ENCODE measurements at places on chromosomes 13 and 19. TPM values are rescaled to one million over a fixed set of nuclear protein-coding genes. Genes with fewer than 3 reads are reported as not detected.

- no peak for DNase-seq
These were observed 129.4 kb downstream of the PCDH9 start for GRCh38 chr13:67100730-67101129.

DNA sequence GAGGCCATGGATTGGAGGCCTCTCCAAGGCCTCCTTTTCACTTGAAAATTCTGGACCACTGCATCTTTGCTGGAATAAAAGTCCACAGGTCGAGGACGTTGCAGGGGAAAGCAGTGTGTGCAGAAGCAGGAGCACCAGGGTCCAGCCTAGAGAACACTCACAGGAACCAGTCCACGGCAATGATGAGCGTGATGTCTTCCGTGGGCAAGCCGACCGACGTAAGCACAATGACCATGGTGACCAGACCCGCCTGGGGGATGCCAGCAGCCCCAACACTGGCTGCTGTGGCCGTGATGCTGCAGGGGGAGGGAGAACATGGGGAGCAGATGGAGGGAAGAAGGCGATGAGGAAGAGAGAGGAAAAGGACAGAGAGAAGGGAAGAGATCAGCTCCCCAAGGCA is 11.5 kb downstream of the OR7C2 start:
- no peak for DNase-seq

GRCh38 chr19:33390101-33390907 is 16.8 kb downstream of the CEBPG start:
- no peak for DNase-seq

DNA sequence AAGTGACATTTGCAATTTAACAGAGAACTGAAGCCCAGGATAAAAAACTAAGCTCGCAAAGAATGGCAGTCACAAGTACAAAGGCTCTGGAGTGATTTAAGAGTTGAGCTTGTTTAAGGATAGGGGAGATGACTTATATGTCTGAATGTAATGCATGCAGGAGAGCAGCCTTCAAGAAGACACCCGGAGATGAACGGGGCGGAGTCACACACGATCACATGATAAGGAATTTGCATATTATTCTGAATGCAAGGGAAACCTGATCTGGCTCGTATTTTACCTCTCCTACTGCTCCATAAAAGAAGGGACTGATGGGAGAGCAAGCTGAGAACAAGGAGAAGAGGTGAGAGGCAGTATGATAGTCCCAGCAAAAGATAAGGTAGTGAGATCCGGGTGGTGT is 12.9 kb downstream of the TBC1D4 start:
- DNase-seq: no peak

DNA sequence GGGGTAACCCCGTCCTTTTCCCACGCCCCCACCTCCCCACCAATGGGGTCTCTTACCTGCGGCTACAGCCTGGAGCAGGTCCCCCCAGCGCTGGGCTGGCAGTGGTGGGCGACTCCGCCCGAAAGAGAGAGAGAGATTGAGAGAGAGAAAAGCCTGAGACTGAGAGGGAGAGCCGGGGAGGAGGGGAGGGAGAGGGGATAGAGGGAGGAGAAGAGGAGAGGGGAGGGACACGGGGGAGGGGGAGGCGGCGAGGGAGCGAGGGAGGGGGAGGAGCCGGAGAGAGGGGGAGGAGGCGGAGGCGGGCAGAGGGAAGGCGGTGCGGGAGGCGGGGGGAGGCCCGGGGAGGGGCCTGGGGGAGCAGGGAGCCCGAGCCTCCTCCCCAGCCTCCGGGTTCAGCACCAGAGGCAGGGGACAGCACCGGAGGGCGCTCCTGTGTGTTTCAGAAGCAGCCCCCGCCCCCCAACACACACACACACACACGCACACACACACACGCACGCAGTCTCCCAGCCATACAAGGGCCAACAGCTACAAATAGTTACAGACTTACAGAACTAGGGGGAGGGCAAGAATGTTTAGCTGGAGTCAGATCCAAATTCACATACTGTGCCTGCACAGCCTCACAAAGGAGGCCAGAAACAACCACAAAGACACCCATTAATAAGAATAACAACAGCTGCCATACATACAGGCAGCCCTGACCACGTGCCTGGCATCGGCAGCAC is at the start of gene SLC8A2:
Gene SLC8A2, minus strand, starts transcription at position 161 of the 725 bp plus-strand sequence. CDS start 5,490 bp downstream, outside the sequence.
- DNase-seq: no peak

GRCh38 chr19:3270902-3271301 is 46.4 kb downstream of the CELF5 start:
- DNase-seq: no peak

DNA sequence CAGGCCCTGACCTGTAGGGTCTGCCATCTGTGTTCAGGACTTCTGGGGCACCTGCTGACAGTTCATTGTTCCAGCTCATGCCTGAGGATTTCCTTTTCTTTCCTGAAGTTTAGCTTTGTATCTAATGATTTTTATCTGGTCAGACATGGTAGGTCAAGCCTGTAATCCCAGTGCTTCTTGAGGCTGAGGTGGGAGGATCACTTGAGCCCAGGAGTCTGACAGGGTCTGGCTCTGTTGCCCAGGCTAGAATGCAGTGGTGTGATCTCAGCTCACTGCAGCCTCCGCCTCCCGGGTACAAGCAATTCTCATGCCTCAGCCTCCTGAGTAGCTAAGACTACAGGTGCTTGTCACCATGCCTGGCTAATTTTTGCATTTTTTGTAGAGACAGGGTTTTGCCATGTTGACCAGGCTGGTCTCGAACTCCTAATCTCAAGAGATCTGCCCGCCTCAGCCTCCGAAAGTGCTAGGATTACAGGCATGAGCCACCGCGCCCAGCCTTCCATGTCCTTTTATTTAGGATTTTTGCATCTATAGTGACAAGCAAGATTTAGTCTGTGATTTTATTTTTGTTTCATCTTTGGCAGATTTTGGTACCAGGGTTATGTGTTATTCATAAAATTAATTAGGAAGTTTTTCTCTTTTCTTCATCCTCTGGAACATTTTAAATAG is 33.2 kb downstream of the CHST8 start:
- no peak for DNase-seq

GRCh38 chr19:16853066-16853465 is 23.9 kb downstream of the SIN3B start:
- DNase-seq: no peak

DNA sequence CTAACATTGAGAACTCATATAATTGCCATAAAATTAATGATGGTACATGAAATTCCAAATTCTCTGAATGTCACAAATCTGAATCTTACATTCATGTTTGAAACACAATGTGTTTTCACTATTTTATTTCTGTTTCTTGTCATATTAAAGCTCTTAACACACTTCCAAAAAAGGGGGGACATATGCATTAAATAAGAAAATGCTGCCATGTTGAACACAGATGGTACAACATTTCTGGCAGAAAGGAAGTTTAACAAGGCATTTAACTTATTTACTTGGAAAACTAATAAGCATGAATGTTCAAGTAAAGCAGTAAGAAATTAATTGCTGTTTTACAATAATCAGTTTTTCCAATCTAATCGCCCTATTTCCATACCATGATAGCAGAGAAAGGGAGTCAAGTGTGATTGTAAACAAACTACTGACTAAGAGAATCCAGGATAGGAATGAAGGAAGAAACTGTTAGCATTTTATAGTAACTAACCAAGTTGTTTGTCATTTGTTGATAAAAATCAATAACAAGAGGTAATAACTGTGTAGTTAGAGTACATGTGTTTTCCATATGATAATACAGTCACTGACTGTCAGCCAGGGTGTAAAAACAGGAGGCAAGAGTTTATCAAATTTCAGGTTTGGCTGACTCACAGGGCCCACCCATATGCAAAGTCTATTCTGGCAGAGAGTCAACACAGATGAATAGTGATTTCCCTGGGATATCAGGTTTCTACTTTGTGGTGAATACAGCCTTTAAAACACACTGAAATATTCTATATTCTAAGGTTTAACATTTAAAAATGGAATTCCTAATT is 5.7 kb upstream of the FOXO1 start:
- no peak for DNase-seq

GRCh38 chr13:48318821-48319511 is 15.4 kb downstream of the RB1 start:
- peak; percentile 67 for DNase-seq

- peak; percentile 71 for DNase-seq
These were observed 9.3 kb downstream of the CALM3 start for GRCh38 chr19:46610413-46610775.

- no peak for DNase-seq
These were observed 575.2 kb downstream of the MYO16 start for GRCh38 chr13:109204657-109205056.

GRCh38 chr13:43831088-43831487 is 44.3 kb upstream of the ENOX1 start:
- no peak for DNase-seq

- no peak for DNase-seq
These were observed 762.2 kb downstream of the EFNB2 start for GRCh38 chr13:105773241-105773640.

DNA sequence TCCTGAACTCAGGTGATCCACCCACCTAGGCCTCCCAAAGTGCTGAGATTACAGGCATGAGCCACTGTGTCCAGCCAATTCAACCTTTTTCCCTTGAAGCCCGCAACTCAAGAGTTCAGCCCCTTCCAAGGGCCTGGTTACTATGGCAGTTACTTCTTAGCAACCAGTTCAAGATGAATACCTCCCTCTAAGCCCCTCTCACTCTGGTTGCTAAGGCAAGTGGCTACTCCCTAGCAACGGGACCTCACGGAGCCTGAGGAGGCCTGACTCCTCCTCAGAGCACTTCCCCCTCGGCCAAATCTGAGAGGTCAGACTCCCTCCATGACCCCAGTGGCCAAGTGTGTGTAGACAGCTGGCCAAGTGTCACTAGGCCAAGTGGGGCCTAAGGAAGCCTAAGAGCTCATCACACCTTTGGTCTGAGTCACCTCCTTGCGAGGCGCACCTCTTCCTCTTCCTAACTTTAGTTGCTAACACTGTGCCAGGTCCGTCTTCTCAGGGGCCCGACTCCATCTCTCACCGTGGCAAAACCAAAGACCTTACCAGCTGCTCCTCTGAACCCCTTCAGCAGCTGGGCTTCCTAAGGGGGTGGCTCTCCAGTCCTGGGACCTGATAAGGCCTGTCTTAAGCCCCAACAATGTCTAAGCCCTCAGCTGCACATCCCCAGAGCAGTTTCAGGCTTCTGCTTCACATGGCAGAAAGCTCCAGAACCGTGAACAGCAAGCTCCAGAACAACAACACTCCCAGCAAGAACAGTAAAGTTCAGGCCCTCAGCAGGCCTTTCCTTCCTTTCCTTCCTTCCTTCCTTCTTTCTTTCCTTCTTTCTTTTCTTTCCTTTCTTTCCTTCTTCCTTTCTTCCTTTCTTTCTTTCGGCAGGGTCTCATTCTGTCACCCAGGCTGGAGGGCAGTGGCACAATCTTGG is 9.6 kb downstream of the CD37 start:
- no peak for DNase-seq

DNA sequence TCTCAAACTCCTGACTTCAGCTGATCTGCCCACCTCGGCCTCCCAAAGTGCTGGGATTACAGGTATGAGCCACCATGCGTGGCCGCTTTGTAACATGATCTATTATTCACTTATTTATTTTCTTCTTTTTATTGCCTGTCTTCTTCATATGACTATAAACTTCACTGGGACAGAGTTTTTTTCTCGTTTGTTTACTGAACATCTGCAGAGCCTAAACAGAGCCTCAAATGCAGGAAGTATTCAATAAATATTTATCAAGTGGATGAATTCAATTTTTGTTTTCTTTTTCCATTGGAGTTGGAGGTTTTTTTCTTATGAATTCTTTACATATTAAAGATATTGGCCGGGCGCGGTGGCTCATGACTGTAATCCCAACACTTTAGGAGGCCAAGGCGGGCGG is 54.7 kb downstream of the SKA3 start:
- no peak for DNase-seq

DNA sequence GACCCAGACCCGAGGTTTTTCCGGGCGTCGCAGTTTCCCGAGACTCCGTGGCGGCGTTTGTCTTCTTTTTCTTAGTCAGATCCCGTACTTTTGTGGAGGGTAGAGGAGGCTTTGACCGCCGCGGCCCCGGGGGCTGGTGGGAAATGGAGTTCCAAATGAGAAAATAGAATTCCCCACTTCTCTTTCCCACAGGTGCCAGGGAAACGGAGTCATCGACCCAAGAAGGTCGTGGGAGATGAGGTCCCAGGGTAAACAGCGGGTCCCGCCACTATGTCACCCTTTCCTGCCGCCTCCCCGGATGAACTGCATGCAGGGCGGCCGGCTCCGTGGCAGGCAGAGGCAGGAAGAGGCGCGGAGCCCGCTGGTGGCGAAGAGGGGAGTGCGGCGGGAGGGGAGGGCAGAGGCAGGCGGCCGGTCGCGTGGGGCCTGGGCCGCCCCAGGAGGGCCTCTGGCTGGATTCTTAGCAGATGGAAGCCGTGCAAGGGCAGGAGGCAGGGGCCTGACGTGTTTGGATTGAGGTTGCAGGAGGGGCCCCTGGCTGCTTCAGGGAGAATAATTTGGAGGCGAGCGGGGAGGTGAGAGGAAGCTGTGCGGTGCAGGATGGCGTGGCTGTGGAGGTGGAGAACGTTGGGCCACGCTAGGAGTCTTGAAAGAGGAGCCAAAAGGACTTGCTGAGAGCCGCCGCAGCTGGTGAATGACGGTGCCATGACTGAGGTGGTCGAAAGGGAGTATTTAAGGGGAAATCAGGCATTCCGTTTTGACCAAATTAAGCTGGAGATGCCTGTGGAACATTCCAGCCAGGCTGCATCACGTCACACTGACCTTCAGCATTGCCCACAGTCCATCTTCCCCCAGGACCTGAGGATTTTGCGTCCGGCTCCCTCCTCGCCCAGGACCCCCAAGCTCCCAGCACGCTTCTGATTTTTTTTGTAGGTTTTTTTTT is 11.7 kb downstream of the CYTH2 start:
- DNase-seq: no peak

- no peak for DNase-seq
These were observed 1.1 kb downstream of the VSTM2B start for GRCh38 chr19:29526730-29527499.

DNA sequence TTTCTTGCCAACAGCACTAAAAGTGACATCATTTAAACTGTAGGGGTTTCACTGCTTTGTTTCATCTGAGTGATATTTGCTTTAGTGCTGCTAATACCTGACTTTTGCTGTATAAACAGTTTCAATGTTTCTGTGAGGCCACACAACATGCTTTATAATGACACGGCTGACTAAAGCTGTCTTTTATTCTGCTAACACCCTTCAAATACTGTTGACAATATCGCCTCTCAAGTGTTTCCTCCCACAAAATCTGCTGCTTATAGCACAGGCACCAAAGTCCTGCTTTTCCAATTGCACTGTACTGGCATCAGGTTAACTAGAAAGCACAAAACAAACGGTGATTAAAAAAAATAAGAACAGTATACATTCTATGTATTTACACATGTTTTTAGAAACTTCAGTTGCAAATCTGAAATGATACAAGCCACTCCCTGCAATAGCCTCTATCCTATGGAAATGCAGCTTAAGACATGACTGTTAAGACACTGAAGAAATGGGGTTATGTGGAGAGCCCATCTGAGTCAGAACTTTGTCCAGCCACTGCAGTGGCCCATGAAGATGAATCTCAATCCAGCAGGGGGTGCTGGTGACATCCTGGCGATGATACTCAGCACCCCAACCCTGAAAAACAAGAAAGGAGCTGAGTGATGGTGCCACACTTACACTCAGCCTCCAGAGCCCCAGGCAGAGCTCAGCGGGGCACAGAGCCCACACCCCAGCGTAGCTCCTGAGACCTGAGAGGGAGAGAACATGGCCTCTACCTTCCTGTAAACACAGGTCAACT is 29.4 kb downstream of the RFXAP start:
- DNase-seq: no peak

CCL25 gene
- not detected for total RNA-seq

UBE2M gene
- total RNA-seq: 33.6 TPM

ZNF835 gene
- 1.7 TPM for total RNA-seq

PNMA8B gene
- total RNA-seq: 2.7 TPM

ZNF253 gene
- total RNA-seq: 4.9 TPM

CYP4F3 gene
- total RNA-seq: 29.7 TPM

FCHO1 gene
- total RNA-seq: 12.3 TPM

IQCN gene
- total RNA-seq: 4.4 TPM

CNFN gene
- total RNA-seq: 106 TPM

KIR2DL4 gene
- total RNA-seq: not detected

ELSPBP1 gene
- not detected for total RNA-seq

NLRP4 gene
- not detected for total RNA-seq
